Activated CD4-positive, CD25-positive, alpha-beta regulatory T cell (primary cell): ENCODE measurements at places on chromosomes 1 and 21.

DNA sequence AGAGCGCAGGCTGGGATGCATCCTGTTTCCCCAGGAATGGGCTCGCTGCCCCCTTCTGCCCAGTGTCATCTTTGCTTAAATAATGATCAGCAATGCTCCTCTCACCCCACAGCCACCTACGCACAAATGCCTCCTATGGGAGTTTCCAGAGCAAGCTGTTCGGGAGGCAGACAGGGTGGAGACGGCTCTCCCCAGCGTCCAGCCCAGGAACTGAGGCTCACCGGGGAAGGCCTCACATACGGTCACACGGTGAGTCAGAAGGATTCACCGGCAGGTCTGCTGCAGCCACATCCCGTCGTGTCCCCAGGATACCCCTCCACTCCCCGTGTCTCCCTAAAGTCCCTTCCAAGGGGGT lies 40.3 kb upstream of the RUNX3 start:
- DNase-seq, result no peak

DNA sequence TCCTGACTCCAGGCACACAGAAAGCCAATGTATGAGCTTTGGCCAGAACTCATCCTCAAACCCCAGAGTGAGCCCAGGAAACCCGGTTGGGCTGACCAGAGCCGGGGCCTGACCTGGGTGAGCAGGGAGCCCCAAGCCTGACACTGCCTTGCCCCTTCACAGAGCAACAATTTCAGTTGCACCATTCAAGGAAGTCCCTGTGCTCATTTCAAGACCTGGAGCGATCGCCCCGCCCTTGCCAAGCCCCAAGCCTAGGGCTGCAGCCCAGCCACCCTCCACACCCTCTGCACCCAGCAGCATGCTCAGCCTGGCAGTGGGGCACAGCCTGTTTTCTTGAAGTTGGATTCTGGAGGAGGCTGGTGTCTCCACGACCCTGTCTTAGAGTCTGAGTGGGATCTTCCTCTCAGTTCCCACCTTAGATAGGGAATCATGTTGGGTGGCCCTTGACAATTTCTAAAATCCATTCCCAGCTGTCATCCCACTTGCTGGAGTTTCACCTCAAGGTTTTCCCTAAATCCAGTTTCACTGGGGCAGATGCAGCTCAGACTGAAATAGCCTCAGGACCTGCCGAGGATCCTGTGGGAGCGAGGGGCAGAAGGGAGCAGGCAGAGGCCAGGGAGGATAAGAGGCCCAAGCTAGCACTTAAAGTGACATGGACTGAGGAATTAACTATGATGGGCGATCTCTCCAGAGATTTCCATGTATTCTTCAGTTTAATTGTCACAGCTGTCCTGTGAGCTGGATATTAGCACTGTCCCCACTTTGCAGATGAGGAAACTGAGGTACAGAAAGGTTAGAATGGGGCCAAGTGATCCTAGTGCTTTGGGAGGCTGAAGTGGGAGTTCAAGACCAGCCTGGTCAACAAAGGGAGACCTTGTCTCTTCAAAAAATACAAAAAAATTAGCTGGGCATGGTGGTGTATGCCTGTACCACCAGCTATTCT lies 2.5 kb downstream of the NBL1 start:
- DNase-seq, result no peak

DNA sequence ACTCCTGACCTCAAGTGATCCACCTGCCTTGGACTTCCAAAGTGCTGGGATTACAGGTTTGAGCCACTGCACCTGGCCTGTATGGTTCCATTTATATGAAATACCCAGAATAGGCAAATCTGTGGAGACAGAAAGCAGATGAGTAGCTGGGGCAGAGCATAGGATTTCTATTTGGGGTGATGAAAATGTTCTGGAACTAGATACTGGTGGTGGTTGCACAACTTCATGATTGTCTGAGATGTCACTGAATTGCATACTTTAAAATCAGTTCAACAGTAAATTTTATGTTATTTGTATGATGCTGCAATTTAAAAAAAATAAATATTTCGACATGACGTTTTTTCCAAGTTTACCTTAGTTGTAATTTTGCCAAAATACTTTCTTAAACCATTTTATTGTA lies 23.9 kb downstream of the ITSN1 start:
- DNase-seq, result no peak

GRCh38 chr1:26949926-26950319 lies 10.3 kb downstream of the KDF1 start:
- no peak for DNase-seq

GRCh38 chr1:58695206-58695605 lies 4.7 kb downstream of the MYSM1 start:
- no peak for DNase-seq
